ENCODE measurements at places on chromosomes 2 and 18.
A peak's percentile ranks its signal among the peaks of the same experiment; 100 is the strongest.

DNA sequence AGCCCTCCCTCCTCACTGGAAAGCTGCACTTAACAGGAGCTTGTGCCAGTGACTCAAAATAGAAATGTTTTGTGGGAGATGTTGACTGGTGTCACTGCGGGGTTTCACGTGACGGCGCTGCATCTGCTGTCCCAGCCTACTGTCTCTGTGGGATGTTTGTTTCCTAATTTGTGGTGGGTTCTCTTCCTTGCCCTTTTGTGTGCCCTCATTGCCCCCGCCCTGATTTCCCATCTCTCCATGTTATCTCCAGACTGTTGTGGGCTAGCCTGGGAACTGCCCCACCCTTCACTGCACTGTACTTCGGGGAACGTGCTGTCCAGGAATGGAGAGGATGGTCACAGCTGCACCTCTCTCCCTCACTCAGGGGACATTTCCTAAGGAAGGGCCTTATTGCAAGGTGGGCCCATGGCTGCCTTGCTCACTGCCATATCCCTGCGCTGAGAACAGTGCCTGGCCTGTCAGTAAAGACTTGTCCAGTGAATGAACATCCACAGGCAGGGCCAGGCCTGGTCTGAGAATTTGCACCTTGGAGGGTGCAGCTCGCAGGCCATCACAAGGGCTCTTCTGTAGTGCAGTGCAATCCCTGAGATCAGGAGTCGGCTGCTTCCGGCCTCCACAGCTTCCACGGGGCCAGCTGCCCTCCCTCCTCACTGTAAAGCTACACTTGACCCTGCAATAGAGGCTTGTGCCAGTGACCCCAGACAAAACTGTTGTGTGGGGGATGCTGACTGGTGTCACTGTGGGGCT is 18.1 kb downstream of the ZAP70 start:
- peak overlapping the region; percentile 54 for H3K4me3 ChIP-seq
- H3K27ac ChIP-seq, result peak overlapping the region; percentile 84
- no peak for DNase-seq
- H3K36me3 ChIP-seq, result peaks cover 71% of the 10 kb centered on the region

DNA sequence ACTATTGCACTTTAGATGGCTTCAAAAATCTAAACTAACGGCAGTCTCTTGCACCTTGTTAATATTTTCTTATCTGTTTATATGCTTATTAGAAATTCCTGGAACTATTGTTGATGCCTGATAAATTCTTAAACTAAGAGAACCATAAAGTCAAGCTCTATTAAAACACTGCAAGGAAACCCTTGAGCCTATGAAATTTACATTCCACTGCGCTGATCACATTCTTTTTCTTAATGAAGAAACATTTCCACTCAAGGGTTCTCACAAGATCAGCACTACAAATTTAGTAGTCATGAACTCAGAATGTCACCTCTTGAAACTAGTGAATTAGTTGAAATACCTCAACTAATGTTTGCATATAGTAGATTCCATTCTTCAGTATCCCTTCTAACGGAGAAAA is 331.8 kb upstream of the SLC8A1 start:
- no peaks in the 10 kb centered on the region for H3K4me1 ChIP-seq
- no peak overlapping the region for H3K27ac ChIP-seq
- H3K27me3 ChIP-seq, result no peaks in the 10 kb centered on the region
- no peak overlapping the region for H3K4me3 ChIP-seq
- DNase-seq, result no peak
- no peaks in the 10 kb centered on the region for H3K36me3 ChIP-seq

DNA sequence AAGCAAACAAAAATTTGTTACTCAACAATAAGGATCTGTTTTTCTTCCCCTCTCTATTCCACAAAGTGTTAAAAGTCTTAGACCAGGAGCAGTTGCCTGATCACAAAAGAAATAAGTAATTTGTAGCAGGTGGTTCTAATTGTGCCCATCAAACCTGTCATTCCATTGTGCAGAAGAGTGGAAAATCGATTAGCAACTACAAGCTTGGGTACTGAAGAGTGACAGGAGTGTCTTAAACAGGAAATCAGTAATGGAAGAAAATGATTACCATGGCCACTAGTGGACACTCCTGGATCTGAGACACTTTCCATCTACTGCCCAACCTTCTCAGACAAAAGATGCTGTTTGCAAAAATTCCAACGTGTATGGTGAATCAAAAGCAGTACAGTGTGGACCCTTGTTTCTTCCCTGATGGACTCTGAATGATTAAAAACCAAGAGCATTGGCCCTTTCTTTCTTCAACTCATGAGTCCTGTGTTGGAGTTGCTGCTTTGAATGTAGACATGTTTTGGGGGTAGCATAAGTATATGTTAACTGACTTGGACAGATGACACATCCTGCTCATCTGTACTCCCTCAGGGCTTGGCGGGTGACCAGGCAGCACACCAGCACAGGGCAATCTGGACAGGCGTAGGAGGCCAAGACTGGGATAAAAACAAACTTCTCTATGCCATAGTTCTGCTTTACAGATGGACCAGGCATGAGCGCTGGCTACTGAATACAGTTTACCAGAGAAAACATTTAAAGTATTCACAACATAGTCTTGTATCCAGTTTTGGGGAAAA is 51.9 kb downstream of the PLA2R1 start:
- DNase-seq, result no peak
- H3K27me3 ChIP-seq, result peaks cover 76% of the 10 kb centered on the region
- H3K4me3 ChIP-seq, result no peak overlapping the region
- no peaks in the 10 kb centered on the region for H3K36me3 ChIP-seq

DNA sequence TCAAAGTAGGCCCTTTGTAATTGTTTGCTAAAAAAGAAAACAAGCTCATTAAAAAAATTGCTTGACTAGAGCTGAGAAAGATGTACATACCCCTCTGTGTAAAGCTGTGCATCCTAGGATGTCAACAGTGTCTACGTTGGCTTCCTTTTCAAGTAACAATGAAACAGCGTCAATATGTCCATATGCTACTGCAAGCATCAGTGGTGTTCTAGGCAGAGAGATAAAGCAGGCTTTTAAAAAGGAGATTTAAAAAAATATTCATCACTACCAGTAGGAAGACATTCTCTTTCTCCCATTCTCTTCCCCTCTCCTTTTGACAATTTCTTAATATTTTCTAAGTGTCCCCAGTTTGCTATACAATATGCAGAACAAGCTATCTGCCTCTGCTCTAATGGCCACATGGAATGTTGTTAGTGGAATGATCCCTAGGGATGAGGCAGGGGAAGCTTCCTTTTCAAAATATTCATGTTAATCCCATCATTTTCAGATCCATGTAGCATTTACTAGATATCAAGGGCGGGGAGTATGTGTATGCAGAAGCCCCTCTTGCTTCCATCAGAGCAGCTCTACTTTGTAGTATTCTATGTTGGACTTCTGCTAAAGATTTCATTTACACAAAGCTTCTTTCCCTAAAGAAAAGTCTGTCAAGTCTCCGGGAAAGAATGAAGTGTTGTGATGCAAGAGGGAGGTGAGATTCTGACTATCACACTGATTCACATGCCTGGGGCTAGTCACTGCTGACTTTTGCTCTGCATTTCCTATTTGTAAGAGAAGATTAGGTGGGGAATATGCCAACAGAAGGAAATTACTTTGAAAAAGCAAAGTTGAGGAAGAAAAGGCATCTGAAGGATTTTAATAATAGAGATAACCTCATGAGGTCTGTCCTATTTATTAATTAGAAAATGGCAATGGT is 81.5 kb upstream of the PGAP1 start:
- H3K27me3 ChIP-seq, result no peaks in the 10 kb centered on the region
- H3K36me3 ChIP-seq, result peaks cover 77% of the 10 kb centered on the region
- no peak for DNase-seq

DNA sequence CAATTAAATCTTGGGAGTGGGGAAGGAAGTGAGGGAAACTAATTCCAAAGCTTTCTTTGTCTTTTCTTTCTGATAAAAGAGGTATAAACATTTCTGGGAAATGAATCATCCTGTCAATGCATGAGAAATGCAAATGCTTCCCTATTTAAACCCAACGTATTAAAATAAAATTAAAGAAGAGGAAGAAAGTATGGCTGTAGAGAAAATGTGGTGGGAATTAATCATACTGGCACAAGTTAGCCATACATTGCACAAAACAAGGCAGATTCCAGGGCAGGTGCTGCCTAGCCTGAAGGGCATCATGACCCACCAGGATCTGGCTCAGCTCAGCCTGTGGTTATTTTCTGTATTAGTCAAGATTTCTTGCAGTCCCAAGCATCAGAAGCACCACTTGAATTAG is 338.0 kb downstream of the NYAP2 start:
- no peak overlapping the region for H3K4me3 ChIP-seq
- DNase-seq, result no peak
- H3K4me1 ChIP-seq, result no peaks in the 10 kb centered on the region
- no peaks in the 10 kb centered on the region for H3K36me3 ChIP-seq
- H3K27ac ChIP-seq, result no peak overlapping the region

DNA sequence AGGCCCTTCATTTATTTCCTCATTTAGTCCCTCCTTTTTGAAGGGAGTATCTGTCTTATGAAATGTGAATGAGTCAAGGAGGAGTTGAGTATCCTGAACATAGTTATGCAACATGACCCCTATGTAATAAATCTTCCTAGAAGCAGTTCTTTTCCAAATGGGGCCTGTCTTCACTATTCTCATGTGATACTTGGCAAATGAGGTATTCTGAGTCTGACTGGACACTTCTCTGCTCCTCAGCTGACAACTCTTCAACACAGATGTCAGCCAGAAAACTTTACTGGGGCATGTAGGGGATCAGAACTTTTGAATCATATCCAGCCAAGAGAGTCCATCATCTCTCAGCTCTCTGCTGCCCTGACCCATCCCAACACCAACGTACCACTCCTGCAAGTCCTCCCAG is 291.6 kb downstream of the ZNF385B start:
- no peak overlapping the region for H3K4me3 ChIP-seq
- DNase-seq, result no peak
- no peak overlapping the region for H3K27ac ChIP-seq
- peaks cover 2% of the 10 kb centered on the region for H3K36me3 ChIP-seq

GRCh38 chr2:26692279-26692896 is at the start of gene KCNK3:
KCNK3 (plus strand) TSS chr2:26692722; CDS start chr2:26692876, 154 bp downstream.
- DNase-seq, result no peak
- no peak within 1 kb of the TSS for H3K27ac ChIP-seq
- H3K36me3 ChIP-seq, result peaks cover 2% of the 10 kb centered on the region
- H3K4me3 ChIP-seq, result no peak within 1 kb of the TSS
- H3K4me1 ChIP-seq, result peaks cover 6% of the 10 kb centered on the region
- peaks cover 90% of the 10 kb centered on the region for H3K27me3 ChIP-seq

- DNase-seq, result no peak
- H3K27me3 ChIP-seq, result peaks cover 8% of the 10 kb centered on the region
- H3K4me1 ChIP-seq, result no peaks in the 10 kb centered on the region
- H3K36me3 ChIP-seq, result peaks cover 3% of the 10 kb centered on the region
- no peak overlapping the region for H3K27ac ChIP-seq
Observed at GRCh38 chr2:16777123-16777870, 111.7 kb upstream of the CYRIA start.

- H3K36me3 ChIP-seq, result peaks cover 67% of the 10 kb centered on the region
- no peaks in the 10 kb centered on the region for H3K27me3 ChIP-seq
- no peak overlapping the region for H3K4me3 ChIP-seq
- peak overlapping the region; percentile 91 for H3K27ac ChIP-seq
- peaks cover 74% of the 10 kb centered on the region for H3K4me1 ChIP-seq
- no peak for DNase-seq
Observed at GRCh38 chr2:233258211-233258610, 6.7 kb downstream of the ATG16L1 start.

GRCh38 chr2:240168041-240168440 is 27.6 kb upstream of the OTOS start:
- H3K36me3 ChIP-seq, result peaks cover 2% of the 10 kb centered on the region
- H3K27me3 ChIP-seq, result peaks cover 47% of the 10 kb centered on the region
- H3K27ac ChIP-seq, result no peak overlapping the region
- H3K4me3 ChIP-seq, result no peak overlapping the region
- DNase-seq, result no peak
- H3K4me1 ChIP-seq, result no peaks in the 10 kb centered on the region

GRCh38 chr2:240615820-240616547 is 9.3 kb upstream of the GPR35 start:
- H3K36me3 ChIP-seq, result no peaks in the 10 kb centered on the region
- H3K4me3 ChIP-seq, result no peak overlapping the region
- peaks cover 21% of the 10 kb centered on the region for H3K4me1 ChIP-seq
- H3K27me3 ChIP-seq, result no peaks in the 10 kb centered on the region

DNA sequence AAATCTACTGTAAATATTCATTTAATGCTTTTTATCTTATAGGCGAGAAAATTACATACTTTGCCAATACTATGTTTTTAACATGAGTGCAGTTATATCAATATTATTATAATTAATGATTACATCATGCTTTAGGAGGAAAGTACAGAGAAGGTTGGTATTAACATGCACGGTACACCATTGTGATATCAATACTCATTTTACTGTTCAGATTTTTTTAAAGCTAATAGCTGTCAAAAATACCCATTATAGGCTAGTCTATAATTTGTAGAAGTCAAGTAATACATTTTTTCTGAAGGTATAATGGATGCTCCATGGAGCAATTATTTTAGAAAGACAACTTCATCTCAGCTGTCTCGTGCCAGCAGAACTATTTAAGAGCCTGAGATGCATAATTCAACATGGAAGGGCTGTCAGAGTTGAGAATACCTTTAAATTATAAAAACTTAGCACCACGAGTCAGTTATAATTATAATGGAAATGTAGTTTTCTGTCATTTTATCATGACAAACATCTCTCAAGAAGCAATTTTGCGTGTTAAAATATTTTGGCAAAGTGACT is 1641.7 kb upstream of the ACVR2A start:
- H3K4me1 ChIP-seq, result no peaks in the 10 kb centered on the region
- no peaks in the 10 kb centered on the region for H3K36me3 ChIP-seq
- H3K27me3 ChIP-seq, result no peaks in the 10 kb centered on the region
- no peak overlapping the region for H3K27ac ChIP-seq

DNA sequence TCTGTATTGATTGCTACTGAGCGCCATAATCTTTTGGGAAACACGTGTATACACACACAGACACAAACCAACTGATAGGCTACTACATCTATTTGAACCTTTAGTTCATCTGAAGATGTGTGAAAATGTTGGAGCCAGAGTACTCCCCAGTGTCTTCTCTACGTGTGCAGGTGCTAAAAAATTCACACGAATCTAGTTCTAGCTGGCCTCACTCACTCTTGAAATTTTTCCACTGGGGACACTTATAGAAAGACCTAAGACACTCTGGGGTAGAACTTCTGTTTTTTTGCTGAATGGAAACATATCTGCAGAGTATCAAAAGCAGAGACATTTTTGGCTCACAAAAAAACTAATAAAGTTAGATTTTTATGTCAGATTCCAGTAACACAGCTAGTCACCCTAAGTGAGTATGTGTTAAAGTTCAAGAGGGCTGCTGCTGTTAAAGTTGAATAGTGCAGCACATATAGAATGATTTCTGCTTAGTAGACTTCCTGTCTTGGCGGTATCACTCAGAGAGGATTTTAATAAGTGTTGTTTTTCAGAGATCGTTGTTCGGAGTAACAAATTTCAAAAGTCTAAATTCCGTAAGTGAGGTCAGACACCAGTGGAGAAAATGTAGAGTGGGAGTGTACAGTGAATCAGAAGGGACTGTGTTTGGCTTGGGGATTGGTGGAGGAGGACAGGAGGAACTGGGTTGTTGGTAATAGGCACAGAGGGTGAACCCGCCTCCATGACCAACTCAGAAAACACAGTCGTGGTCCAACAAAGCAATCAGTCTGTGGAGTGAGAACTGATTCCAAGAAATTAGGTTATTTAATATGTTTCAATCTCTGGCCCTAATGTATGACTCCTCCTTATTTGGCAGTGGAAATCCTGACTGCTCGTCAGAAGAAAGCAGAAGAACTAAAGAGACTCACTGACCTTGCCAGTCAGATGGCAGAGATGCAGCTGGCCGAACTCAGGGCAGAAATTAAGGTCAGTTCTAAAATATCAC is 43.1 kb downstream of the KCTD18 start:
- peak overlapping the region; percentile 64 for H3K4me3 ChIP-seq
- peak overlapping the region; percentile 89 for H3K27ac ChIP-seq
- H3K36me3 ChIP-seq, result peaks cover 17% of the 10 kb centered on the region
- no peak for DNase-seq
- peaks cover 57% of the 10 kb centered on the region for H3K4me1 ChIP-seq
